ENCODE measurements at places on chromosomes 6 and 20.

- DNase-seq: no peak
Measured at GRCh38 chr6:5723841-5724691, 282.7 kb downstream of the NRN1 start.

DNA sequence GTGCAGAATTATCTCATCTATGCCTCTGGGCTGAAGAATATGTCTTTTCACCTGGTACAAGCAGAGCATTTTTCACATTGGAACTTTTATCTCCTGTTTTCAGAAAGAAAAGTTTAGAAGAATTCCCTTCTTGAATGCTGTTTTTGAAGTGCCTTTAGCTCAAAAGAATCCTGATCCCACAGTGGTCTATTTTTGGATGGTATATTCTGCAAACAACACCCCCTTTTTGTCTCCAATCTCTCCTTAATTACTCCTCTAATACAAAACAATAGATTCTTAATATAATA, 57.7 kb upstream of the HFE start:
- DNase-seq: no peak

DNA sequence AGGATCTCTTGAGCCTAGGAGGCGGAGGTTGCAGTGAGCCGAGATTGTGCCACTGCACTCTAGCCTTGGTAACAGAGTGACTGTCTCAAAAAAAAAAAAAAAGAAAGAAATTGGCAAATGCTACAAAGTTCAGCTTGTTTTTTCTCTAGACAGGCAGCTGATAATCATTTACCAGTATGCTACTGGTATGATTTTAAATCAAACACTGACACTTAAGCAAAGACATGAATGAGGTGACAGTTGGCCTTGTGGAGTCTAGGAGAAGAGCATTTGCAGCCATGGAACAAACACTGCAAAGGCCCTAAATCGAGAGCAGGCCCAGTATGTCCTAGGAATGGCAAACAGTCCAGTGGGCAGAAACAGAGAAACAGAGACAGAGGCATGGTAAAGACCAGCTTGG, 99.7 kb upstream of the CEP85L start:
- no peak for DNase-seq

DNA sequence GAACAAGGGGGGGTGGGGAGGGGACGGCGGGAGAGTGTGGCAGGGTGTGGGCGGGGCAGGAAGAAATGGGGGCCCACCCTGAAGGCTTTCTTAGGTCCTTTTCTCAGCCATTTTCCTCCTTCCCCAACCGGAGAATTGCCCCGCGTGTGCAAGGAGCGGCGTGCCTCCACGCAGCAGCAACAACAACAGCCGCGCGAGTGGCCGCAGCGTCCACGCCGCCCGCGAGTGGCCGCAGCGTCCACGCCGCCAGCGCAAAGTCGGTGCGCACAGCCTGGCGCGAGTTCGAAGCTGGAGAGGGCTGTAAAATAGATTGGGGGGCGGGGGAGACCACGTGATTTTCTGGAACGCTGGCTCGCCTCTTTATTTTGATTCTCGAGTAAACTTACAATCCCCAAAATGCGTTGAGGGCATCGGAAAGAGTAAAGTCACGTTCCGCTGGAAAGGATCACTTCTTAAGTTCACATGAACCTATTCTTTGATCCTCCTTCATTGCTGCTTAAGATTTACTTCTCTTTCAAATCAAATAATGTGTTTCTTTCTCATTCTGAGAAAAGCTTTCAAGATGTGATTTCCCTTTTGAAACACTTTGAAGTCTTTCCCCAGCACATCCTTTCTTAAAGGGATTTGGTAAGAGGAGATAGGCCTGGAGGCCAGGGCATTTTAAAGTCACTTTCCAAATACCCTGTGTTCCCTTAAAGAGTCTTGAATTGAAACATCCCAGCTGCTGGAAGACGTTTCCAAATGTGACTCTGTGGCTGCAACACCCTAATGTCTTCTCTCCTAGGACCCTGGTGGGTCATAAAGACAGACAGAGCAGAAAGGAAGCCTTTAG, 66.7 kb upstream of the ZNF217 start:
- no peak for DNase-seq

DNA sequence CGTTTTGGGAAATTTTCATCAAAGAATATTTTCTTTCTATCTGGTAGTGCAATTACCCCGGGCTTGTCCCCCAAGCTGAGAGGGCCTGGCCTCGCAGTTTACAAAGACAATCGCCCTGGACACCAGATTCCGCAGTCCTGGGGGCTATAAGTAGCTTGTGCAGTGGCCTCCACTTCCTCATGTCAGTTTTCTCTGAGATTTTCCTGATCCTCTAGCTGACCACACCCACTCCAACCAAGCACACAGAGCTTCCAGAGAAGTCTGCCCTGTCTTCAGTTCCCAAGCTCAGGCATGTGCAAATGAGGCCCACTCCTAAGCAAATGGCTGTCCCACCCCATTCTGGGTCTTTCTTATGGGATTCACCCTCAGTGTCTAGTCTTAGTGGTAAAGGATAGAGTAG, 245.3 kb downstream of the MAFB start:
- DNase-seq: no peak

DNA sequence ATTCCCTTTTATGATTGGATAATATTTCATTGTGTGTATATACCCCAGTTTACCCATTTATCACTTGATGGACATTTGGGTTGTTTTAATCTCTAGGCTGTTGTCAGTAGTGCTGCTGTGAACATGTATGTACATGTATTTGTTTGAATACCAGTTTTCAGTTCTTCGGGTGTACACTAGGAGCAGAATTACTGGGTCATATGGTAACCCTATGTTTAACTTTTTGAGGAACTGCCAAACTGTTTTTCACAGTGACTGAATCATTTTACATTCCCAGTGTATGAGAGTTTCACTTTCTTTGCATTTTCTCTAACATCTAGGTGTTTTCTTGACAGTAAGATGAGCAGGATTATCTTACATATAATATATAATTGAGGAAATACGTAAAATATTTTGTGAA, 44.7 kb upstream of the ADIG start:
- no peak for DNase-seq

DNA sequence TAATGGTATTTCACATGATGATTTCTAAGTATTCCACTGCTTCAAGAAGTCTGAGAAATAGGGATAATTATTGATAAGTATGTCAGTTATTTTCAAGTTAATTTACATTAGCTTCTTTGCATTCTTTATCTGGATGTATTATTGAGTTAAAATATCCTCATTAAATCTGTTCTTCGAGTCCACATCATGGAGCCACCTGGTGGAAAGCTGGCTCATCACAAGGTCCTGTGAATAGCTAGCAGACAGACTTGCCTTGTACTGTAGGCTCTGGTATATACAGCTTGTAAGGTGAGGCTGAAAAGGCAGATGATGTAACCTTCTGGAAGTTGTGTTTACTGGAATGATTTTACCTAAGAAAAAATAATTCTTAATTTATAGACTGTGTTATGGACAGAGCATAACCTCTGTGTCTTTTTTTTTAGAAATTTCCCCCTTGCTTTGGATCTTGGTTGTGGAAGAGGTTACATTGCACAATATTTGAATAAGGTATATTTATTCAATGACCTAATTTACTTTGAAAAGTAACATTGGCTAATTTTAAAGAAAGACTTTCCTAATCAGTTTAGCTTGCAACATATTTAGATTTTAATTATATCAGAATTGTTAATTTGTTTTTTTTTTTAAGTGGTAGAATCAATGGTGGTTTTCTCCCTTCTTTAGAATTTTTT, 3.5 kb downstream of the NDUFAF5 start:
- no peak for DNase-seq

DNA sequence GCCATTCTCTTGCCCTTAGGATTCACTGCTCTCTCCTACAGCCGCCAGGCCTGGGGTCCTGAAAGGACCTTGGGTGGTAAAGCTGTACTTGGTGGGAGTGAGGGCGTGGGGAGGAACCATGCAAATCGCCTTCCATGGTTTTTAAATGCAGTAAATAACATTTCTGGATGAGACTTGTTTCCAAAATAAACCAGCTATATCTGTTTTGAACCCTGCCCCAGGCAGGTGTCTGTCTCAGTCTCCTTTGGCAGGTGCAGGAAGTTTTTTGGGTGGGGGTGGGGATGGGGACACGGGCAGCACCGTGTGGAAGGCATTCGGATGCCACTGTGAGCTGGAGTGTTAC, 14.3 kb downstream of the ITPA start:
- DNase-seq: no peak

- no peak for DNase-seq
Measured at GRCh38 chr20:18837718-18838117, 24.1 kb downstream of the SCP2D1 start.

GRCh38 chr6:117592983-117593759, 9.1 kb downstream of the GOPC start:
- DNase-seq: no peak

- DNase-seq: no peak
Measured at GRCh38 chr6:160863782-160864181, 127.8 kb upstream of the MAP3K4 start.

- DNase-seq: no peak
Measured at GRCh38 chr6:79079561-79080041, 1.5 kb upstream of the PHIP start.

- no peak for DNase-seq
Measured at GRCh38 chr20:52201395-52201794, 9.8 kb upstream of the ZFP64 start.

DNA sequence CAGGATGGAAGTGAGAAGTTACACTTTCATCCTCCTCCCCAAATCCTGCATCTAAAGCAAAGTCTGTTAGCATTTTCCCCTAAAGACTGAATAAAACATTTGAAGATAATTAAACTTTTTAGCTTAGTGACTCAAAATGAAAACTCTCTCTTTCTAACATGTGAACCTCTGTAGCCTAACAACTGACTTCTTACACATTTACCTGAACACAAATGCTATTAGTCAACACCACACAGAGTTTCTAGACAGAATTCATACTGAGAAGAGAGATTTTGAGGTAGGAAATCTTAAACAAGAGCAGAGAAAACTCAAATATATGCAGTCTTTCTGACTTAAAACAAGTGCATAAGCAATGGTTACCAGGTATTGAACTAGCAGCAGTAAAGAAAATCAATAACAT, 149.9 kb upstream of the SMLR1 start:
- no peak for DNase-seq

DNA sequence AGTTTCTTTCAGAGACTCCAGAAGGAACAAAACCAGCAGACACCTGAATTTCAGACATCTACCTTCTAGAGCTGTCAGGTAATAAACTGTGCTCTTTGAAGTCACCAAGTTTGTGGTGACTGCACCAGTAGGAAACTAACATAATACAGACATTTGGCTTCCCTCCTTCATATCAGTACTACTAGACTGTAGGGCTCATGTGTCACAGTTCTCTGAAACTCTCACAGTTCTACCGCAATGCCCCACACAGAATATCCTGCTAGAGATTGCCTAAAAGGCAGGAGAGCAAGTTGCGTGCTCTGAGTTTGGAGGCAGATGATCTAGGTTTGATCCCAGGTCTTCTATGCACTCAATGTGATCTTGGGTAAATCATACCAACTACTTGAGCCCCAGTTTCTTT, 205.0 kb upstream of the LRFN2 start:
- DNase-seq: no peak

GRCh38 chr20:43789593-43789992, 62.8 kb upstream of the GTSF1L start:
- no peak for DNase-seq

- DNase-seq: no peak
Measured at GRCh38 chr6:166939345-166939744, 17.0 kb downstream of the RNASET2 start.

DNA sequence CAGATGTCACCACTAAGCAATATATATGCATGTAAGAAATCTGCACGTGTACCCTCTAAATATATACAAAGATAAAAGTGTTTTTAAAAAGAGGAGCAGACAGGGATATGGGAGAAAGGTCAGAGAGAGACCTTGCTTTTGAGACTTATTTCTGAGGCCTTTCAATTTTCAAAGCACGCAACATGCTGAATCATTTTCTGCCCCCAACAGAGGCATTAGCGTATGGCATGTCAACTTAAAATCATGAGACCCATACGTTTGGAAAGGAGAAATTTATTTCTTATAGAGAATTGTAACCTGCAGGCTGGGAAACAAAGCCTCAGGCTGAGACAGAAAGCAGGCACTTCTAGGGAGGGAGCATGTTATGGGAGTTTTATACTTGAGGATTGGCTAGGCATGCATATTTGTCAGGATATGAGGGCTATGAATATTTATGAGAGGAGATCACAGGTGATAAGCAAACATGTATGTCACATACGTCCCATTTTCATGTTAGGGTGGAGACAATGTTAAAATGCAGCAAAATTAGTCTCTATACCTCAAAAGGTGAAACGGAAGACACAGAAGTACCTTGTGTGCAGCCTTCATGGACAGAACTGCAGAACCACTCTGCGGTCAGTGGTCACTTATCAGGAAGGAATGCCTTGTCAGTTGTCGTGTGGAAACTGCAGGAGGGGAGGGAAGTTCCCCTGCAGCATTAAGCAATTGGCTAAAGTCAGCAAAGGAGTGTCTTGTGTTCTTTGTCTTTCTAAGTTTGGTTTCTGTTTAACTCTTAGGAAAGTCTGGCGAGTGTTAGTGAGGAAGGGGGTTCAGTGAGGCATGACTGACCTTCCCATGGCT, 6.3 kb upstream of the GABRR2 start:
- DNase-seq: no peak

- no peak for DNase-seq
Measured at GRCh38 chr6:42532038-42532669, 31.7 kb upstream of the UBR2 start.

- no peak for DNase-seq
Measured at GRCh38 chr20:42740226-42740870, 449.4 kb downstream of the PTPRT start.

- DNase-seq: no peak
Measured at GRCh38 chr20:5797843-5798462, 47.8 kb downstream of the SHLD1 start.

Data from BJ (cell line).